Stimulated activated CD4-positive, alpha-beta T cell treated with anti-CD3 and anti-CD28 coated beads, Interleukin-2, amount 100 ng/mL, for 4 hours (primary cell): ENCODE measurements at places on chromosomes 1 and 21.

DNA sequence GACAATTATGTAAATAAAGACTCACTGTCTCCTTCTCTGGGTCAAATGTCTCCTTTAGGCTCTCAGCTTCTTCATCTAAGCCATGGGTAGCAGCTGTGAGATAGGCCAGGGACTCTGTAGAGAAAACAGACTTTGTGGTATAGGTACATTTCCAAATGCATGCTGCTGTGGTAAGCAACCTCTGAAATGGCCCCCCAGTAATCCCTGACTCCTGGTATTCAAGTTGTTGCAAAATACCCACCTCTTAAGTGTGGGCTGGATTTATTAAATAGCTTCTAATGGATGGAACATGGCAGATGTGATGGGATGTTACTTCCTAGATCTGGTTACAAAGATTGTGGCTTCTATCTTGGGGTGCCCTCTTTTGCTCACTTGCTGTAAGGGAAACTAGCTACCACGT, 11.1 kb upstream of the PEX19 start:
- DNase-seq = no peak

- no peak for DNase-seq
These were observed 21.6 kb downstream of the RAB3GAP2 start for GRCh38 chr1:220250681-220251080.

GRCh38 chr1:206816390-206817287, 44.3 kb upstream of the IL10 start:
- DNase-seq = no peak

- no peak for DNase-seq
These were observed 19.1 kb downstream of the COL6A2 start for GRCh38 chr21:46116776-46117585.

GRCh38 chr1:206907304-206907991, 10.2 kb downstream of the IL24 start:
- DNase-seq = no peak

DNA sequence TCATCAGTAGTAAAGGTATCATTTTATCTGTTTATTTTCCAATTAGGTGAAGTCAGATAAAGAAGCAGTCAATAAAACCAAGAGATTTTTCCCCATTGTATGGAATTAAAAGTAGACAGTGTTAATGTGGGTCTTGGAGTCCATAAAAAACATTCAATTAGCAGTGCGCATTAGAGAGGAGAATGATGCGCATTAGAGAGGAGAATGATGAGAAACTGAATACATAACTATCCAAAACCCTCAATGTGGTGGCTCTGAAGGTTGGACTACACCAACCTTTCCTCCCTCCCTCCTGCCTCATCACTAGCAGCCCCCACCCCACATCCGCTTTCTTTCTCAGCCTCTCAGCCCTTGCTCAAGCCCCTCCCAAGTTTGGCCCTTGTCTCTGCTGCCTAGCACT, 99.5 kb downstream of the DAB1 start:
- no peak for DNase-seq

GRCh38 chr1:221869779-221870178, 127.9 kb upstream of the DUSP10 start:
- DNase-seq = no peak

DNA sequence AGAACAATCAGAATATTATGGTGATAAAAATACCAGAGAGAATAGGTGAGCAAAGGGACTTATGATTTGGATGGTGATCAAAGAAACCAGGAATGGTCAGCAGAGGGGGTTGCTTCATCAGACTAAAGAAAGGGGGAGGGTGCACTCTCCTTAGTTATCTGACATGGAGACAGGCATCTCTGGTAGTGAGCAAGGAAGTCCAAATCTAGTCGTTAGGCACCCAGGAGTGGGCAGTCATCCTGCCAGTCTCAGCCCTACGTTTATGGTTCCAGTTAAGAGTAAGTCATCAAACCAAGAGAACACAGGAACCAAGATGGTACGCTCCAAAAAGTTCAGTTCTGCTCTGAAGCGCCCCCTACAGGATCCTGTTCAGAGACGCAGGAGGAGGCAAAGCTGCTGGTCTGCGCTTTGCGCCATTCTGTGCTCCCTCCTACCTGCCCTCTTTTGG, 28.6 kb downstream of the EBNA1BP2 start:
- no peak for DNase-seq

GRCh38 chr1:220271706-220272046, 577 bp downstream of the RAB3GAP2 start:
- DNase-seq = no peak

DNA sequence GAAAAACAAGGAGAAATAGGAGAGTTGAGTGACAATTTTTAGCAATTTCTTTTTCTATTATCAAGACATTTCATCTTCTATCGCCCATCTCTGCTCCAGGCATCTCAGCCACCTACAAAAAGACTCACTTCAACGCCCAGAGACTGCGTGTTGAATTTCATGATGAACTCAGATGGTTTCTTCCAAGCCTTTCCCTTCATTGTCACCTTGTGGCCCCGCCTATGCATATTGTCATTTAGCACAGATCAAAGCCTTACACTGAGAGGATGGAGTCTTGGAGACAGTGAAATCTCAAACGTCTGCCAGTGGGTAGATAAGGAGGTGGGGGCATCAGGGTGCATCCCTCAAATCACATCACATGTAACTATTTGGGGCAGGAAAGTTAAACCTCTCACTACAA, 319.4 kb downstream of the SIPA1L2 start:
- no peak for DNase-seq

GRCh38 chr1:222815440-222815765, 564 bp downstream of the DISP1 start:
- no peak for DNase-seq

DNA sequence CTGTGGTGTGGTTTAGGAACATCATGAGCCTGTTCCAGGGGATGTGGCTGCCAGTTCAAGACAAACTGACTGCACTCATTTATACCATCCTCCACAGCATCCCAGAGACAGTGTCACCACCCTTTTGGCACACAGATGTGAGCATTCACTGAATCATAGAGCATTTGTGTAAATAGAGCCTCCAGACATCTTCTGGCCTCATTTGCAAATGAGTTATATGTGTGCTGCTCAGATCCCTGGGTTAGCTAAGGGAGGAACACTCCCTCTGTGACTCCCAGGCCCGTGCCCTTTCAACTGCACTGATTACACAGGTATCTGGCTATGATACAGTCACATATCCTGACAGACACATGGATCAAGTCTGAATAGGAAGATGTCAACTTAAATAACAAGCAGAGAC, 351.5 kb upstream of the PLD5 start:
- no peak for DNase-seq
